DMS79 (cell line): ENCODE measurements at places on chromosomes 7 and 10.

- no peak for DNase-seq
Measured at GRCh38 chr10:95303535-95303934, 12.7 kb upstream of the PDLIM1 start.

- no peak for DNase-seq
Measured at GRCh38 chr7:28237363-28237762, 56.8 kb upstream of the JAZF1 start.

DNA sequence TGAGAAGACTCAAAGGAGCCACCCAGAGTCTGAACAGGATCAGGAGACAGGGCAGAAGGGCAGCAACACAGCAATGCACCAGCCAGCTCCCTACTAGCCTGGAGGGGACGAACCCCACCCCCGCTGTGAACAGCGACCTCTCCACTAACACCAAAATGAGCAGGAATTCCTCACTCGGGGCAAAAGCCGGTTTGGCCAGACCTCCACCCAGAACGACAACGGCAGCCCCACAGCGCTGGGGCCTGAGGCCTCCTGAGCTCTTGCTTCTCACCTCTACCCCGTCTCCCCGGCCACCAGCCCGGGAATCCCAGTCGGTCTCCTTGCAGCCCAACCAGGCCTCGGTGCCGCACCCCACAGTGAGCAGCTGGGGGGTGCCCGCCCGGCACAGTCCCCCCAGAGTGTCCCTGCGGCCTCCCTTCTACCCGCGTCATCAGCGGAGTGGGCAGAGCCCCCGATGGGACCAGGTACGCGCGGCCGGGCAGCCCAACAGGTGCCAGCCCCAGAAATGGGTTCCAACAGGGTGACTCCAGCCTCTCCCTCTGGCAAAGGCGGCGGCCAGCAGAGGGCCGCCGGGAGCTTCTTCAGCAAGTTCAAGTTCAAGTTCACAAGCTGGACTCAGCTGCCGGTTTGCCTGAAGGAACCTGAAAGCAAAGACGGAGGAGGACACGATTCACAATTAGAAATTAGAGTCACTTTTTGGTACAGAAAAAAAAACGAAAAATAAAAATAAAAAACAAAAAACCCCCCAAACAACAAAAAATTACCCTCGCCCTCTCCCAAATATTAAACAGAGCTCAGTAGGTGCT is 129.0 kb downstream of the MARCHF5 start:
- DNase-seq: no peak

DNA sequence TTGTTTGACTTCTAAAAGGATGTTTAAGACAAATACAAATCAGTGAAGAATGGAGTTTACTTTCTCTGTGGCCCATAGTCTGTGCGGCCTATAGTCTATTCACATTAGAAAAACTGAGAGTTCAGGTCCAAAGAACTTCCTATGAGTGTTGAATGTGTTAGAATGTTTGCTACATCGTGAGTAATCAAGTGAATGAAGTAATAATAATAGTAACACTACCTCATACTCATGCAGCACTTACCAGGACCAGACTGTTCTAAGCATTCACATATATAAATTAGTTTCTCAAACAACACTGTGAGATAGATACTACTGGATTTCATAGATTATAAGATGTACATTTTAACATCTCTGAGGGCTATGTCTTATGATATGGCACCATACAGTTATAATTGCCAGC is 70.4 kb downstream of the RALA start:
- DNase-seq: no peak

- no peak for DNase-seq
Measured at GRCh38 chr7:135768467-135768866, 19.9 kb upstream of the FAM180A start.

DNA sequence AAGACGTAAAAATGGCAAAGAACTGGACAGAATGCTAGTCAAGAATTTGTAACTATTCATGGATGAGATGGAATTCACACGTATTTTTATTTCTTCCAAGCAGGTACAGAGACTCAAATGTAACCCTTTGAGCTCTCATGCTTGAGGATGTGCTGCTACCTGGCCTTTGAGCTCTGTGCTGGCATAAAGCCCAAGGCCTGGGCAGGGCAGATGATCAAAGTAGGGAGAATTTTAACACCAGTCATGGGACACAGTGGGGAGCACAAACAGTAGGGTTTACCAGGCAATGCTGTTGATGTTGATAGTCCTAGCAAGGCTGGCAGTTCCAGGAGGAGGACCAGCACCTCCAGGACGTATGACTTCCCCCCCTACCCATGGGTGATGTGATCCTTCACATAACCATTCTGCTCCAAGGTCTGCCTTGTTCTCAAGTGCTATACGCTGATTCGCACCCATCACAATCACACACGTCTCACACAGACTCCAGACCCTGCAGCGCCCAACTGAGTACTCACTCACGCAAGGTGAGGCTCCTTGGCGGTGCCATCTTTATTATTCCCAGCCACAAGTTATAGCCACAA is 48.6 kb upstream of the DLG5 start:
- DNase-seq: no peak

DNA sequence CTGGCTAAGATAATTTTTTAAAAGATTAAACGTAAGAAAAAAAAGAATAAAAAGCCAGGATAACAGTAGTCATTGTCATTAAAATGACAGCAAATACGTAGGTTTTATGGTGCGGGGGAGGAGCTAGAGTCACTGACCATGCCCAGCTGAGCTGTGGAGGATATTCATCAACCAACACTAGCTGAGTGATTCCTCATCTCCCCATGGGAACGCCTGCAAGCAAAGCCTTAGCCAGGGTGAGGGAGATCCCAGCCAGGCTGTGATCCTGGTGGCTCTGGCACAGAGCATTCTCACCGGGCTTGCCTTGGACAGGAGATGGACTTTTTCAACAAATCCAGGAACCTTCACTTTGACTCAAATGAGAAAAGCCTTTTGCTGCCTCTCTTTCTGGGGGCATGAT is 94.2 kb downstream of the HIP1 start:
- no peak for DNase-seq

GRCh38 chr10:89357975-89358374 is 19.9 kb upstream of the IFIT1B start:
- no peak for DNase-seq

DNA sequence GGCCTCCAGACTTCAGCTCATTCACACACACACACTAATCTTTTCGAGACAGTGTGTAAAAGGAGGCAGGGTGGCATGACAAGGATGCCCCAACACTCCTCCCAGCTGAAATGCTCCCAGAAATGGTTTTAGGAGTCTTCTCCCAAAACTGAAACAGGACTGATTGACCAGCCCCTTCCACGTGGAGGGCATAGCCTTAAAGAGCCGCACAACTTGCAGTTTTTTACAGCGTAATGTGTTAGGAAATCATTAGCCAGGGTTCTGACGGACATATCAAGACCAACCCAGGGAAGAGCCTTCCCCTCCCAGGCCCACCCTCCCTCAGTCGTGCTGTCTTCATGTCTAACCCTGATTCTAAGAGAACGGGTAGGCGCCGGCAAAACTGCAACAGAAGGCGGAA is 224.6 kb downstream of the TNS3 start:
- DNase-seq: no peak
